Large intestine (tissue), 12 donors: ENCODE measurements at places on chromosomes 2 and 18.
A peak's percentile ranks its signal among the peaks of the same experiment; 100 is the strongest.

DNA sequence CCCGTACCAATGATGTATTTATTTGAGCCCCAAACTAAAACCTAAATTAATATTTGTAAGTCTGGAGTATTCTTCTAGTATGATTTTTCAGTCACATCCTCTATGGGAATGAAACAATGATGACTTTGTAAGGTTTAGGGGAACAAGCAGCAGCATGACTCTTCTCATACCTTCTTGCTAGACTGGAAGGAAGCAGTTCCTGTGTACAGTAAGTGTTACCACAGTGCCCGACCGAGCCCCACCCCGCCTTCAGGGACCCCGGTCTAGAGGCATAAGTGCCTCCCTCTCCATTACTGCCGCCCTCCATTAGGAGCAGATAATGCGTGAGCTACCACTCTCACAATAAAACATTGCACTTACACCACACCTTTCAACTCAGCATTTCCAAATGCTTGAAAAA lies 599.3 kb downstream of the ARHGAP15 start:
- H3K4me3 ChIP-seq: no peak overlapping the region
- no peaks in the 10 kb centered on the region for H3K27me3 ChIP-seq
- no peak overlapping the region for H3K27ac ChIP-seq
- H3K36me3 ChIP-seq: no peaks in the 10 kb centered on the region
- no peak for DNase-seq
- no peaks in the 10 kb centered on the region for H3K4me1 ChIP-seq

GRCh38 chr2:240626531-240627300 lies 1.4 kb downstream of the GPR35 start:
- DNase-seq: peak; percentile 79
- H3K4me1 ChIP-seq: peaks cover 13% of the 10 kb centered on the region
- H3K27me3 ChIP-seq: no peaks in the 10 kb centered on the region

DNA sequence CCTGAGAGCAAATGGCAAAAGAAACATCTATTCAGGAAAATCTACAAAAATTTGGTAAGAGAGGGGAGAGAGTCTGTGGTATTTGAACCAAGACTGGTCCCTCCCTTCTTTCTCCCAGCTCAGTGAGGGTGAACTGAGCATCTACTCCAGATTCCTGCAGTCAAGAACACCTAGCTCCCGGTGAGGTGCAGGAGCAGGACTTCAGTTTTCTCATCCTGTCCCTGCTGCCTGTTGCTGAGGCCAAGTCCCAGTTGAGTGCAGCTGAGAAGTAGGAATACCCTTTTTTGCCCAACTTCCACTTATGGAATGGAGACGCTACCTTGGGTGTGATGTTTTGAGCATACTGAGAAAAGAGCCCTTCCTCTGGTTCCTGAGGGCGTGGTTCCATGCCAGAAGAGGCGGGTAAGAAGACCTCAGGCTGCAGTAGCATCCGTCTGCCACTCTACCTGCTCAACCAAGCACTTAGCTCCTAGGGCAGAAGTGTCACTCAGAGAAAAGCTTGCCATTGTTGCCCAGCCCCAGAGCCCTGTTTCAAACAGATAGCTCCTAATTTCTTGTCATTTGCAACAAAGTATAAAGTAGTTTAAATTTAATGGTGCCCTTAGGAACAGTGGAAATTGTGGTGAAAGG lies 112.9 kb downstream of the SOS1 start:
- no peak overlapping the region for H3K4me3 ChIP-seq
- peaks cover 57% of the 10 kb centered on the region for H3K36me3 ChIP-seq
- no peak overlapping the region for H3K27ac ChIP-seq
- no peak for DNase-seq

GRCh38 chr2:106160786-106161261 lies 33.3 kb downstream of the UXS1 start:
- H3K36me3 ChIP-seq: peaks cover 30% of the 10 kb centered on the region
- H3K4me1 ChIP-seq: peaks cover 7% of the 10 kb centered on the region
- H3K27ac ChIP-seq: no peak overlapping the region
- no peaks in the 10 kb centered on the region for H3K27me3 ChIP-seq

DNA sequence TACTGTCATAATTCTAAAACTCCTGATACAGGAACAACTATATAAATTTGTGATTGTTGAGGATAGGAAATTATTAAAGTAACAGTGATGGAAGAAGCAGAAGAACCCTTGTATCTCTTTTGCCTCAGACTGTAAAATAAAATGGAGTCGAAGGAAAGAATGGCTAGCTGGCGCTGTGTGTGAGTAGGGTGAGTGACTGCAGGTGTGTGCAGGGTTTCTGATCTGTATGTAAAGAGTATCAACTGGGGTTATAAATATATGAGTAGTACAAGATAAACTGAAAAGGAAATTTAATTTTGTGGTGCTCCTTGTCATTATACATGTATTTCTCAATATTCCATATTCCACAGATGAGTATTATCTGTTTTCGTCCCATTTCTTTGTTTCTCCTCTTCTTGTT lies 15.2 kb downstream of the POLI start:
- H3K4me3 ChIP-seq: no peak overlapping the region
- H3K4me1 ChIP-seq: peaks cover 4% of the 10 kb centered on the region
- H3K27me3 ChIP-seq: no peaks in the 10 kb centered on the region
- peaks cover 34% of the 10 kb centered on the region for H3K36me3 ChIP-seq
- DNase-seq: no peak
- no peak overlapping the region for H3K27ac ChIP-seq

GRCh38 chr2:7987992-7988391 lies 693.9 kb upstream of the ID2 start:
- H3K27me3 ChIP-seq: no peaks in the 10 kb centered on the region
- no peak for DNase-seq
- H3K4me1 ChIP-seq: no peaks in the 10 kb centered on the region
- no peaks in the 10 kb centered on the region for H3K36me3 ChIP-seq
- H3K27ac ChIP-seq: no peak overlapping the region
- no peak overlapping the region for H3K4me3 ChIP-seq

GRCh38 chr18:30971338-30971956 lies 71.1 kb downstream of the DSC3 start:
- no peak for DNase-seq
- H3K4me3 ChIP-seq: no peak overlapping the region
- no peak overlapping the region for H3K27ac ChIP-seq
- H3K27me3 ChIP-seq: no peaks in the 10 kb centered on the region
- H3K36me3 ChIP-seq: no peaks in the 10 kb centered on the region

- no peak overlapping the region for H3K27ac ChIP-seq
- H3K27me3 ChIP-seq: no peaks in the 10 kb centered on the region
- no peak for DNase-seq
- H3K4me3 ChIP-seq: no peak overlapping the region
- no peaks in the 10 kb centered on the region for H3K36me3 ChIP-seq
Observed at GRCh38 chr2:51650769-51651168, 618.8 kb upstream of the NRXN1 start.

DNA sequence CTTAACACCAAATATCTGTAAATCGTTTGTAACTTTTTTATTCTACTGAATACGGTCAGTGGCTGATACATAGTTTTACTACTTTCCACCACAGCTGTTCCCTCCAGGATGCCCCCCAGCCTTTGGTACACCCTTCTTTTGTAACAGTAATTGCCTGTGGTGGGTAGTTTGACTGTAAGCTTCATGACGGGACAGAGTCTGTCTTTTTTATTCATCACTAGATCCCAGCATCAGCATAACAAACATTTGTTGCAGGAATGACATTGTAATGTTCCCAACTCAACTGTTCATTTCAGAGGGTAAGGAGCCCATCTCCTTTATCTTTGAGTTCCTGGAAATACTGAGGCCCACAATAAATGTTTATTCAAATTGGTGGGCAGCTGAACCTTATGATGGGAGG lies 67.5 kb downstream of the MBOAT2 start:
- H3K4me3 ChIP-seq: no peak overlapping the region
- H3K27ac ChIP-seq: no peak overlapping the region
- no peak for DNase-seq
- no peaks in the 10 kb centered on the region for H3K4me1 ChIP-seq

- no peaks in the 10 kb centered on the region for H3K4me1 ChIP-seq
- no peaks in the 10 kb centered on the region for H3K36me3 ChIP-seq
- no peak overlapping the region for H3K4me3 ChIP-seq
Observed at GRCh38 chr2:190744041-190744440, 95.2 kb downstream of the NAB1 start.
